Upper lobe of right lung (tissue), 1 donor: ENCODE measurements at places on chromosomes 1 and 21. TPM values are rescaled to one million over a fixed set of nuclear protein-coding genes. Genes with fewer than 3 reads are reported as not detected.
A peak's percentile ranks its signal among the peaks of the same experiment; 100 is the strongest.

DNA sequence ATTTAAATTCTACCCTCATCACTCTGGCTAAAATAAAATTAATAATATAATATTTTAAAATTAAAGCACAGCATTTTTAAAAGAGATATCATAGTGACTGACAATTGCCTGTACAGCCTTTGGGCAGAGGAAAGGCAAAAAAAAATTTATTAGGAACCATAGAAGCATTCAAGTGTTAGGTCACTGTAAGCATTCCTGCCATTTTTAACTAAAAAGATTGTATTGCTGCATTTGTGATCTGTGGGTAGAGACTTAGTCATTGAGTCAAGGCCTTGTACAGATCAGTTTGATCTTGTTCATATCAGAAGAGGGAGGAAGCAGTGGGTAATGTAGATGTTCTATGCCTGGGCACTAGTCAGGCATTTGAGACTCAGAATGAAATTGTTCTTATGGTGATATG, 109.9 kb downstream of the LYPLAL1 start:
- no peak overlapping the region for H3K27ac ChIP-seq
- H3K27me3 ChIP-seq = no peaks in the 10 kb centered on the region
- no peak overlapping the region for H3K4me3 ChIP-seq
- no peaks in the 10 kb centered on the region for H3K4me1 ChIP-seq
- DNase-seq = no peak

DNA sequence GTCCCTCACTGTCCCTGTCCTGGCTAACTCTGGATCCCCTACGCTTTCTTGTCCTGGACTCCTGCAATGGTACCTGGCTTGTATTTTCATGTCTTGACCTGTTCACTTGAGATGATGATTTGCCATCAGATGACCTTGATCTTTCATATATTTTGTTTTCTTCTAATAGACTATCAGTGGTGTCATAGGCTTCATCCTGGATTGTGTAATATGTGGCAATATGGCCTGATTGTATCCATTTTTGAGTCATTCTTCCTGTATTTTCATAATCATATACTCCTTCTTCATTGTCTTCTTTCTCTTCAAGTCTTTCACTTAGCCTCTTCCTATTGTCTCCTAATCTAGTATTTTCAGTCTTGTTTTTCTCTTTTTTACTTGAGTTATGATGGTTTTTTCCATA, 11.1 kb downstream of the FLG start:
- no peak for DNase-seq
- no peak overlapping the region for H3K27ac ChIP-seq
- no peaks in the 10 kb centered on the region for H3K36me3 ChIP-seq
- H3K4me1 ChIP-seq = no peaks in the 10 kb centered on the region
- H3K4me3 ChIP-seq = no peak overlapping the region

DNA sequence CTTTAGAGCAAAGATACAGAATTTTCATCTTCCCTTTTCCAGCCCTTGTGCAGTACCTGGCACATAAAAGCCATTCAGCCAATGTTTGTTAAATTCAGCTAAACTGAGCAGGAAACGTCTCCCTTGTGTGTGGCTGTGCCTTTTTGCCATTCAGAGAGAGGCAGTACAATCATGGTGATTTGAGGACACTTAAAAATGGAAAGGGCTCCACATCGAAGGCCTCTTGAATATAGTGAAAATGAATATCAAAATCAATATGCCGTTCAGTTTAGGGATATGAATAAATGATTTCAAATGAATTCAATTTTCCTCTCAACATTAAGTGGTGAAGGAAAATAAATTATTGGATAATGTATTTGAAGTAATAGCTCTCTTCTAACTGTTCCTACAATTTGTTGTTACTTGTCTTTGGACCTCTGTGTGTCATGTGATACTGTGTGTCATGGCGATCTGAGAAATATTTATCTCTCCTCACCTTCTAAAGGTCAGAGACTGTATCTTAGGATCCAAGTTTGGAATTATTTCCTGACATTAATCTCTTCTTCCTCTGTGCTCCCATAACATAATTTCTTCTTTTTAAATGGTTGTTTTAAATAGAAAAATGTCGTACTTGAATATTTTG, 355.6 kb upstream of the ST6GALNAC5 start:
- no peaks in the 10 kb centered on the region for H3K4me1 ChIP-seq
- no peaks in the 10 kb centered on the region for H3K36me3 ChIP-seq
- no peak overlapping the region for H3K27ac ChIP-seq
- no peak for DNase-seq
- no peaks in the 10 kb centered on the region for H3K27me3 ChIP-seq
- H3K4me3 ChIP-seq = no peak overlapping the region

DNA sequence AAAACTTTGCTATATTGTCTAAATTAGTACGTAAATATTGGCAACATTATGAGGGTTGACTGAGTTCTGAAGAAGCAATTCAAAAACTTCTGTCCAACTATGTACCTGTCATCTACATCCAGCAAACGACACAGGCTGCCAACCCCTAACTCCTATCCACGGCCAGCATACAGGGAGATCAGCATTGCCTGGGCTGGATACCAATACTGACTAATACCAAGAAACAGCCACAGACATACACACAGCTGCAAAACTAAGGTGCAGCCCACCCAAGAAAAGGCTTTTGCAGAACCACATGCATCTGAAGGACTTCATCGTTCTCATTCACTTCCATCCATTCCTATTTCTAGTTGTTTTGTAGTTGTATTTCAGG, 2.0 kb downstream of the KIAA0319L start:
- no peaks in the 10 kb centered on the region for H3K27me3 ChIP-seq
- H3K27ac ChIP-seq = no peak overlapping the region
- no peak overlapping the region for H3K4me3 ChIP-seq
- peaks cover 39% of the 10 kb centered on the region for H3K4me1 ChIP-seq
- H3K36me3 ChIP-seq = peaks cover 37% of the 10 kb centered on the region

DNA sequence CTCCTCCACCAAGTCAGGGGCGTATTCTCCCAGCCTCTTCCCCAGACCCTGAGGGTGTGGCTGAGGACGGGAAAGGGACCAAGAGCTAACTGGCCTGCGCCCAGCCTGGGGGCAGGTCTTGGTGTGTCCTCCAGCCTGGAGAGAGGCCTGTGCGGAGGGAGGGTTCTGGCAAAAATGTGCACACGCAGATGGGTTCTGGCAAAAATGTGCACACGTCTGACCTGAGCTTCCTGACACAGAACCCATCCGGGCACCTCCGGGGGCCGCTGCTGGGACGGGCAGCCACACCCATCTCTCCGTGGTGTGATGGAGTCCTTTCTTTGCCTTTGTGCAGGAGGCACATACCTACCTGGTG, 23.1 kb upstream of the PKP1 start:
- DNase-seq = no peak
- peaks cover 14% of the 10 kb centered on the region for H3K27me3 ChIP-seq
- no peak overlapping the region for H3K27ac ChIP-seq
- no peak overlapping the region for H3K4me3 ChIP-seq
- no peaks in the 10 kb centered on the region for H3K36me3 ChIP-seq

DNA sequence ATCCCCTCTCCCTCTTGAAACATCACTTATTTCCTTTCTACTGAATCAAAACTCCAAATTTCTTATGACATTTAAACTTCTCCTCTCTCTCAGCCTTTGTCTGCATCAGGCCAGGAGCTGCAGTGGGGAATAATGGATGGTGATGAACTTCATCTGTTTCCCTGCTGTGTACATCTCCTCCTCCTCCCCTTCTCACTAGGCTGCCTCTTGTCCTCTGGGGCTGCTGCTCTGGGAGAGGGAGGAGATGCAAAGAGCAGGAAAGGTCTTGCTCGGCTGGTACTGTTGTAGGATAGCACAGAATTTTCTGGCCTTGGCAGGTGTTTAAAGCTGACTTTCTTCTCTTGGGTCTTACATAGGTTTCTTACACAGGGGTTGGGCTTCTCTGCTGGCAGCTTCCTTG, 31.1 kb upstream of the FMOD start:
- no peak for DNase-seq
- H3K27ac ChIP-seq = peak overlapping the region; percentile 51
- peaks cover 29% of the 10 kb centered on the region for H3K4me1 ChIP-seq
- no peaks in the 10 kb centered on the region for H3K36me3 ChIP-seq

GRCh38 chr1:34268311-34268954, 91.7 kb downstream of the C1orf94 start:
- peaks cover 6% of the 10 kb centered on the region for H3K27me3 ChIP-seq
- no peak overlapping the region for H3K4me3 ChIP-seq
- no peaks in the 10 kb centered on the region for H3K4me1 ChIP-seq
- H3K27ac ChIP-seq = no peak overlapping the region
- no peak for DNase-seq

- H3K4me3 ChIP-seq = no peak overlapping the region
- H3K27me3 ChIP-seq = peaks cover 39% of the 10 kb centered on the region
- DNase-seq = no peak
- H3K27ac ChIP-seq = no peak overlapping the region
Observed at GRCh38 chr1:228455715-228456114, 31.5 kb upstream of the RNF187 start.

GRCh38 chr1:186078245-186078644, 296.8 kb downstream of the TPR start:
- no peaks in the 10 kb centered on the region for H3K36me3 ChIP-seq
- no peaks in the 10 kb centered on the region for H3K27me3 ChIP-seq
- no peak overlapping the region for H3K27ac ChIP-seq
- no peak for DNase-seq
- no peaks in the 10 kb centered on the region for H3K4me1 ChIP-seq
- no peak overlapping the region for H3K4me3 ChIP-seq

DNA sequence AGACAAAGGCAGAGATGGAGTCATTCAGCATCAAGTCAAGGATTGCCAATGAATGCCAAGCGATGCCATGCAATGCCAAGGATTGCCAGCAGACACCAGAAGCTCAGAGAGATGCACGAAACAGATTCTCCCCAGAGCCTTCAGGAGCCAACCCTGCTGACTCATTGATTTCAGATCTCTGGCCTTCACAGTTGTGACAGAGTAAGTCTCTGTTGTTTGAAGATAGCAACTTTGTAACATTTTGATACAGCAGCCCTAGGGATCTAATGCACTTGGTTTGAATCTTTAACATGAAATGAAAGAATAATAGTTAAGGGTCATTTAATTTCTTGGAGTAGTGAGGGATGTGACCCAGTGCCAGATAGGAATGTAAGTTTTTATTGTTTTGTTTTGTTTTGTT, 287.4 kb upstream of the RUNX1 start:
- H3K4me3 ChIP-seq = no peak overlapping the region
- no peaks in the 10 kb centered on the region for H3K4me1 ChIP-seq
- H3K36me3 ChIP-seq = no peaks in the 10 kb centered on the region
- H3K27me3 ChIP-seq = no peaks in the 10 kb centered on the region

DNA sequence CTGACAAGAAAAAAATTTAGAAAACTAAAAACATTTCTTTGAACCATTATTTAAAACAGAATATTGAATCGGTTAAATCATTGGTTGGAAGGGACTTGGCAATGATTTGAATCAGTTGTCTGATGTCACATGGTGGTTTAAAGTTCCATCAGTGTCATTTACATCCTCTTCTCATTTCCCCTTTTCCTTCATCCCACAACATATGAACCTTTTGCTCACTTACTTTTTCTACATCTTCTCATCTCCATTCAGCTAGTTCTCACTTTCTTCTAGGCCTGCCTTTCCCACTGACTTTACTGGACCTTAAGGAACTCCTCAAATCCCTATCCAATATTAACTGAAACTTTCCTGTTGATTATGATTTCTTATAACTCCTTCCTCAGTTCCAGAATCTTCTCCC, 58.5 kb downstream of the PHACTR4 start:
- no peak for DNase-seq
- no peak overlapping the region for H3K4me3 ChIP-seq
- H3K27me3 ChIP-seq = no peaks in the 10 kb centered on the region
- no peaks in the 10 kb centered on the region for H3K36me3 ChIP-seq

DNA sequence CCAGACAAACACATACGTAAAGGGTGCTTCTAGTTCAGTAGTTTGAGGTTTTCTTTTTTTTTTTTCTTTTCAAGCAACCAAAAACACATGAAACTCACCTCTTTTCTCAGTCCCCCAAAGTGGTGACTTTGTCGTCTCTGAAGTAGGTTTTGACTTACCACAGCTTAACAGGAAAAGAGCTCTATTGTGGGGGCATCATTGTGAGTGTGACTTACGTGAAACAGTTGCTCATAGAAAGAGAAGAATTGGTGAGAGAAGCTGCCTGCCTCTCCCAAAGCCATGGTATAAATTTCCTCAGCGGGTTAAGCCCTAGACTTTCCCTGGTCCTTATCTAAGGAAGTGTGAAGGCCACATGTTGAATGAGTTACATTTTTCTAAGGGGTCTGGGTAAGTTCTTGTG, 11.9 kb downstream of the FASLG start:
- no peak overlapping the region for H3K4me3 ChIP-seq
- no peaks in the 10 kb centered on the region for H3K27me3 ChIP-seq
- no peaks in the 10 kb centered on the region for H3K36me3 ChIP-seq

- H3K36me3 ChIP-seq = no peaks in the 10 kb centered on the region
- no peaks in the 10 kb centered on the region for H3K27me3 ChIP-seq
- H3K4me3 ChIP-seq = no peak overlapping the region
- DNase-seq = no peak
- H3K27ac ChIP-seq = peak overlapping the region; percentile 27
Observed at GRCh38 chr1:48493970-48494769, 22.2 kb upstream of the SPATA6 start.

- H3K36me3 ChIP-seq = no peaks in the 10 kb centered on the region
- no peaks in the 10 kb centered on the region for H3K27me3 ChIP-seq
- H3K4me1 ChIP-seq = no peaks in the 10 kb centered on the region
- H3K27ac ChIP-seq = no peak overlapping the region
- no peak for DNase-seq
Observed at GRCh38 chr1:148290881-148291280, 138.8 kb upstream of the NBPF11 start.

- H3K4me1 ChIP-seq = no peaks in the 10 kb centered on the region
- H3K36me3 ChIP-seq = peaks cover 2% of the 10 kb centered on the region
- no peak overlapping the region for H3K27ac ChIP-seq
Observed at GRCh38 chr1:52913014-52913413, 8.5 kb downstream of the ECHDC2 start.

DNA sequence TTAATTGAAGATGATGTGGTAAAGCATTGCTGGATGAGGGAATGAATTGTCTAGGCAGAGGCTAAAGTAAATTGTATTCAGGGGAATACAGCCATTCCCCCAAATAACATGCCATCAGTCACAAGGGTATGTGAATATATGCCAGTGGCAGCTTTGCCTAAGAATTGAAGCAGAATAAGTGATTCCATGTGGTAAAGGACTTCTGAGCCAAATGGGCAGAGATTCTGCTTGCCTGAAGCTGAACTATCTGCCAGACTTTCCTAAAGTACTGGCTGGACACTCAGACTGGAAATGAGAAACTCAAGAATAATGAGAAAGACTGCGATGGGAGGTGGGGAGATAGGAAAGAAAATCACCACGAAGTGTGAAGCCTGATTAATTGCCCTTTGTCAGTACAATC, 2.4 kb downstream of the LIX1L start:
- peaks cover 7% of the 10 kb centered on the region for H3K36me3 ChIP-seq
- no peak for DNase-seq
- H3K27me3 ChIP-seq = no peaks in the 10 kb centered on the region
- H3K4me3 ChIP-seq = peak overlapping the region; percentile 79

- no peaks in the 10 kb centered on the region for H3K36me3 ChIP-seq
- H3K4me3 ChIP-seq = no peak overlapping the region
- no peak overlapping the region for H3K27ac ChIP-seq
- no peaks in the 10 kb centered on the region for H3K4me1 ChIP-seq
- DNase-seq = no peak
Observed at GRCh38 chr1:80656014-80656636, 1144.6 kb upstream of the ADGRL2 start.

GRCh38 chr21:44365251-44365966, 12.0 kb downstream of the TRPM2 start:
- no peaks in the 10 kb centered on the region for H3K36me3 ChIP-seq
- peaks cover 8% of the 10 kb centered on the region for H3K27me3 ChIP-seq
- H3K27ac ChIP-seq = no peak overlapping the region
- DNase-seq = peak; percentile 54
- no peaks in the 10 kb centered on the region for H3K4me1 ChIP-seq

LRRC39 gene
- total RNA-seq = 0.58 TPM

NTNG1 gene
- total RNA-seq = 12.6 TPM

TMPRSS2 gene
- 83.6 TPM for total RNA-seq

FNDC10 gene
- total RNA-seq = 7.4 TPM

MCOLN3 gene
- 14.0 TPM for total RNA-seq
